ENCODE measurements at places on chromosomes 7 and 10.

DNA sequence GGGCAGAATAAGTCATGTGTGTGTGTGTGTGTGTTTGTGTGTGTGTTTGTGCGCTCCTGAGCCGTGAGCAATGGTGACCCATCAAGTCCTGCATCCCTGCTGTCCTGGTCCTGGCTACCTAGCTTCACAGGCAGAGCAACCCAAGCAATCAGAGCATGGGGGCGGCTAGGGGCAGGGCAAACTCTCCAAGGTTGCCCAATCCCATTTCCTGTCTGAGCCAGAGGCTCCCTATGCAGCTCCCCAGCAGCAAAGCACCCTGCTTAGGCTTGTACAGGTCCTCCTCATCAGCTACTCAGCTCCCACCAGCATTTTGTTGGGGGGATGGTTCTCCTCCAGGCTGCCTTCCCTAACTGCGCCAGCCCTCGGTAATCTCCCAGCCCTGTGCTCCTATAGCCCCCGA is 31.1 kb upstream of the CRHR2 start:
- DNase-seq = no peak

- no peak for DNase-seq
Observed at GRCh38 chr10:1644191-1644711, 93.1 kb downstream of the ADARB2 start.

DNA sequence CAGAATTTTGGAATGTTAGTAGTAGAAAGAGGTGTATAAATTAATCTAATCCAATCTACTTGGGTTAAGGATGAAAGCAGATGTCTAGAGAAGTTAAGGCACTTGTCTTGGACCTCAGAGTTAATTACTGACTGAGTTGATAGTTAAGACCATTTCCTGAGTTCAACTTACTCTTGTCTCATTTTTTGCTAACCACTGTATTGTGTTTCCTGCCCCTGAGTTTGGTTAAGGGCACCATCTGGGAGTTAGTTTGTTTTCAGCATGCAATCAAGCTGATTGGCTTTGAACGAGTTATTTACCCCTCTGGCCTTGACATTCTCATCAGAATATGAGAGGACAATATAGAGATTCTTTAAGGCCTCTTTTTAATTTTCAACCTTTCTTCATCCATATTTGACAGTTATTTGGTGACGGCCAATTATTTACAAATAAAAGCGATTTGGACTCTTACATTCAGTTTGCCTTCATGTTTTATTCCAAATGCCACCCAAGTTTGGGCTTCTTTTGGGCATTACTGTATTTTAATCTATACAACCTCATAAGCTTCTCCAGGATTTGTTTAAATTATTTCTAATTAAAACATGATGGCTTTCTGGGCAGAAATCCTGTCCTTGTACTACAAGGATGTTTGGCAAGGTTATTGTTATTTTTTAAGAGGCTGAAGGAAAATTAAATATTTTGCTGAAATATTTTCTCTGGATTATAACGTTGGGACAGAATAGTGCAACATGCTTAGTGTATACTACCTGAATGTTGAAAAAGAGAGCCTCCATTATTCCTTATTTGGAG is 225.0 kb downstream of the CACNB2 start:
- no peak for DNase-seq

- DNase-seq = no peak
Observed at GRCh38 chr10:126350216-126350992, 37.9 kb downstream of the ADAM12 start.

- DNase-seq = no peak
Observed at GRCh38 chr7:4066206-4066605, 615.9 kb upstream of the FOXK1 start.

- no peak for DNase-seq
Observed at GRCh38 chr7:121262221-121262620, 66.6 kb upstream of the WNT16 start.
